Stimulated activated naive CD4-positive, alpha-beta T cell treated with Interleukin-2 at 50 U/mL for 16 hours (primary cell): ENCODE measurements at places on chromosomes 11 and 22.

DNA sequence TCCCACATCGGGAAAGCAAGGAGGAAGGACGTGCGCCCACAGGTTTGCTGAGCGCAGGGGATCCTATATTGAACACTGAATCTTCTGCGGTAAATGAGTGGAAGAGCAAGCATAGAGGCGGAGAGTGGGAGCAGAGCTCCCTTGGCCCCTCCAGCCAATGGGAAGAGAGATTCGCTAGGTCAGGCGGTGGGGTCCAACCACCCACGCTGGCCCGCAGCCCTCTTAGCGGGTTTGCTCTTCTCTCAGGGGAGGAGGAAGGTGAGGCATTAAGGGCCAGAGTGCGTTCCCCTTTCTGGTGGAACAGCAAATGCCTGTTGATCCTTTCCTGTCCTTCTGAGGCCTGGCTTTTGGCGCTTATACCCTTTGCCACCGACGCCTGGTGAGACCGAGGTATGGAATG is 10.6 kb downstream of the NLRP14 start:
- DNase-seq: no peak

GRCh38 chr11:73510877-73511276 is 87.0 kb downstream of the FAM168A start:
- no peak for DNase-seq

GRCh38 chr11:27913650-27914049 is 194.3 kb downstream of the KIF18A start:
- DNase-seq: no peak

DNA sequence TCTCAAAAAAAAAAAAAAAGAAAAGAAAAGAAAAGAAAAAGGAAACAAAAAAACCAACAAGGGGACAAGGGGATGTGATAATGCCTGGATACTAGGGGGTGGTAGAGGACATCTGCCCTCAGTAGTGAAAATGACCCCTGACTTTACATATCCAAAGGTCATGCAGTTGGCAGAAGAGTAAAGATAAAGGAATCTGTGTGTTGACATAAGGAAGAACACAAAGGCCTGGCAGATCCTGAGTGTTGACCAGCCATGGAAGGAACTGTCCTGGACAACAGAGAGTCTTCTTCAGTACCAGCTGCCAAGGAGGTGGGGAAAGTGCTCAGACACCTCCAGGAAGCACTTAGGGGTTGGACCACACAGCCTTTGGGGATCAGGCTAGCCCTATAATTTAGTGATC is 12.6 kb downstream of the SLC43A1 start:
- no peak for DNase-seq

DNA sequence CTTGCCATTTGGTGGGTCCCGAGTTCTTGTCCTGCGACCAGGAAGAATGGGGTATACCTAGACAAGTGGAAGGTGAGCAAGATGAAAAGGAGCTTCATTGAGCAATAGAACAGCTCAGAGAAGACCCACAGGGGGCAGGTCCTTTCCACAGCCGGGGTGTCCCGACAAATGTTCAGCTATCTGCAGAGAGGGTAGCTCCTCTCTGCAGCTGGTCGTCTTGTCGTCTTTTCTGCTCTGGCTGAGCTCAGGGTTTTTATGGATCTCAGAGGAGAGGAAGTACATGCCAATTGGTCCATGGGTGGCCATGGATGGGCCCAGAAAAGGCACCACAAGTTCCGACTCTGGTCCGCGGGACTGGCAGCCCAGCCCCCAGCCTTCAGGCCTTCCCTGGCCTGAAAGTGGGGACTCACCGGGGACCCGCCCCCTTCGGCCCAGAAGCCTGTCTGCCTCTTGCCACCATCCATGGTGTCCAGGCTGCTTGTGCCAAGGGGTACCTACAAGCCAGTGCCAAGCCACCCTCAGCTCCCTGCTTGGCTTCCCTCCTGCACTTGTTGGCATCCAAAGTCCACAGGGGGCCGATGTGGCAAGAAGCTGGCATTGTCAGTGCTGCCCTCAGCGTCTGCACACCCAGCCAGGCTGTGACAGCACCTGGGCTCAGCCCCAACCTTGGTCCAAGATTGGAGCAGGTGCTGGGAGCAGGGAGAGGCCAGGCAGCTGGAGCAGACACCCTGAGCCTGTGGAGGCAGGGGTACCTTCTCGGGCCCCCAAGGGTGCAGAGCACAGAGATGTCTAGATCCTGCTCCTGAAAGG is 438.9 kb downstream of the TBC1D22A start:
- DNase-seq: no peak

DNA sequence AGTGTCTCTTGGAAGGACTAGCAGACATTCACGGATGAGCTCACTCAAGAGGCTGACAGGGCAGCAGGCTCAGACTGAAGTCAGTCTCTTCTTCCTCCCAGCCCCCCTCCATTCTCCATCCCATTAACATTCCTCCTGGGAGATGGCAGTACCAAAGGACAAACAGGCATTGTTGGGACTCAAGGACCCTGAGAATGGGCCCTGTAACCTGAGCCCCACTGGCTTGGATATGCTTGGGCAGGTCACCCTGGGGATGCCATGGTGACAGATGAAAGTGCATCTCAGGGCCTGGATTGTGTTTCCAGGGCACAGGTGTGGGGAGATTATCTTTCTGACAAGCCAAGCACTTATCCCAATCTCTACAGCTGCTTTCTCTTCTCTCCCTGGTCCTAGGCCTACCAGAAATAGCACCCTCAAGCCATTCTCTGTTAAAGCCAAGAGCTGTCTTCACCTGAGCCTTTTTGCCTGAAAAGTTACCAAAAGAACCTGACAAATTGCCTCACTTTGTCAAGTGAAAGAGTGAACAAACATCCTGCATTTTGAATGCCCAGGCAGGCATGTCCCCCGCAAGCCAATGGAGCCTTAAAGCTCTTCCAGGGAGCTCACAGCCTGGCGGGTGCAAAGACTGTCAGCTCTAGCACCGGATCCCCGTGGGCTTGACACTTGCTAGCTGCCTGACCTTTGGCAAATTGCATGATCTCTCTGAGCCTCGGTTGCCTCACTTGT is 366.0 kb upstream of the NARS2 start:
- DNase-seq: no peak

DNA sequence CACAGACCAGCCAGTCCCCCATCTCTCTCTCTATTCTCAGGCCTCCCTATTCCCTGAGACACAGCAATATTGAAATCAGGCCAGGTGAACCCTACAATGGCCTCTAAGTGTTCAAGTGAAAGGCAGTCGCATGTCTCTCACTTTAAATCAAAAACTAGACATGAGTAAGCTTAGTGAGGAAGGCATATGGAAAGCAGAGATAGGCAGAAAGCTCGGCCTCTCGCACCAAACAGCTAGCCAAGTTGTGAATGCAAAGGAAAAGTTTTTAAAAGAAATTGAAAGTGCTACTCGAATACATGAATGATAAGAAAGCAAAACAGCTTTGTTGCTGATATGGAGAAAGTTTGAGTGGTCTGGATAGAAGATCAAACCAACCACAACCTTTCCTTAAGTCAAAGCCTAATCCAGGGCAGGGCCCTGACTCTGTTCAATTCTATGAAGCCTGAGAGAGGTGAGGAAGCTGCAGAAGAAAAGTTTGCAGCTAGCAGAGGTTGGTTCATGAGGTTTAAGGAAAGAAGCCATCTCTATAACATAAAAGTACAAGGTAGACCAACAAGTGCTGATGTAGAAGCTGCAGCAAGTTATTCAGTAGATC is 19.8 kb upstream of the MPZL2 start:
- DNase-seq: no peak

DNA sequence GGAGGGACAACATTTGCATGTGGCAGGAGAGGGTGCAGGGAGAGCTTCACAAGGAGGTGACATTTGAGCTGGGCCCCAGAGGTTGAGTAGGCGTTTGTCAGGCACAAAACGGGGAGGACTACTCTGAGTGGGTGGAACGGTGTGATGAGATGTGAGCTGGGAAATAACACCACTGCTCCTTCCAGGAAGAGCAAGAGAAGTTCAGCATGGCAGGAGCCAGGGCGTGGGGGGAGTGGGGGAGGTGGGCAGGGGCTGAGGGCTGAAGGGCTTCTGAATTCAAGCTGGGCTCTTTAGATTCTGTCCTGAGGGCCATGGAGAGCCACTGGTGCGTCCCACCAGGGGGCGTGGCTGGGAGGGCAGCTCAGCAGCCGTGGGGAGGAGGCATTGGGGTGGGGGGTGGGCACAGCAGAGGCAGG is 54.2 kb downstream of the OTOG start:
- no peak for DNase-seq

GRCh38 chr11:7449211-7449840 is 36.0 kb upstream of the OLFML1 start:
- DNase-seq: no peak
